Activated CD8-positive, alpha-beta T cell treated with anti-CD3 and anti-CD28 coated beads for 36 hours (primary cell): ENCODE measurements at places on chromosomes 3 and 15. TPM values are rescaled to one million over a fixed set of nuclear protein-coding genes. Genes with fewer than 3 reads are reported as not detected.
A peak's percentile ranks its signal among the peaks of the same experiment; 100 is the strongest.

The ITGB5 gene
- 0.41 TPM for total RNA-seq

- H3K27me3 ChIP-seq, result no peaks in the 10 kb centered on the region
- peaks cover 32% of the 10 kb centered on the region for H3K4me1 ChIP-seq
- peak overlapping the region; percentile 99 for H3K27ac ChIP-seq
- DNase-seq, result peak; percentile 59
- peaks cover 11% of the 10 kb centered on the region for H3K36me3 ChIP-seq
Measured at GRCh38 chr3:101725194-101725889, 928 bp downstream of the CEP97 start.

DNA sequence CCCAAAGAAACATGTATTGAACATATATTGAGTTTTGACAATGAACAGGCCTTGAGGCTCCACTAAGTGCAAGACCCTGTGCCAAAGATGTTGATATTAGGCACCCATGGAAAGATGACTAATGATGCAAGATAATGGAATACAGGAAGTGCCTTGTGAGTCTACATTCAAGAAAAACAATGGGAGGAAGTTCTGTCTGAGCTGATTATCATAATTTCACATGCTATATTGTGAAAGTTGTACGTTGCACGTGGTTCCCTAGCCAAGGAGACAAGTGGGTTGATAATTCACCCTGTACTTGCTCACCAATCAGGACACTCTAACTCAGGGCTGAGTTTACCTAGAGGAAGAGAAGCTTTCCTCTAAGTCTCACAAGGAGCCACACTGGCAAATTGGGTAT, 186.9 kb upstream of the STAC start:
- DNase-seq, result no peak
- no peaks in the 10 kb centered on the region for H3K36me3 ChIP-seq
- H3K4me1 ChIP-seq, result no peaks in the 10 kb centered on the region
- no peak overlapping the region for H3K27ac ChIP-seq
- peaks cover 5% of the 10 kb centered on the region for H3K27me3 ChIP-seq

GRCh38 chr3:30112902-30113484, 493.4 kb upstream of the TGFBR2 start:
- no peak overlapping the region for H3K4me3 ChIP-seq
- H3K27ac ChIP-seq, result no peak overlapping the region
- peaks cover 3% of the 10 kb centered on the region for H3K4me1 ChIP-seq

DNA sequence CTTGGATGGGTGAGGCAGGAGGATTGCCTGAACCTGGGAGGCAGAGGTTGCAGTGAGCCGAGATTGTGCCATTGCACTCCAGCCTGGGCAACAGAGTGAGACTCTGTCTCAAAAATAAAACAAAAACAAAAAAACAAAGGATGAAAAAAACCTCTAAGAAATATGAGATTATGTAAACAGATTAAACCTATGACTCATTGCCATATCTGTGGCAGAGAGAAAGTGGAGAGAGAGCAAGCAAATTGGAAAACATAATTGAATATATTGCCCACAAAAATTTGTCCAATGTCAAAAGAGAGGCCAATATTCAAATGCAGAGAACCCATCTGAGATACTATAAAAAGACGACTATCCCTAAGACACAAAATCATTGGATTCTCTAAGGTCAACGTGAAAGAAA, 1106.0 kb downstream of the OTOL1 start:
- H3K36me3 ChIP-seq, result no peaks in the 10 kb centered on the region
- H3K4me1 ChIP-seq, result no peaks in the 10 kb centered on the region
- no peaks in the 10 kb centered on the region for H3K27me3 ChIP-seq
- H3K27ac ChIP-seq, result no peak overlapping the region
- no peak for DNase-seq
- no peak overlapping the region for H3K4me3 ChIP-seq

- no peak overlapping the region for H3K4me3 ChIP-seq
- H3K27me3 ChIP-seq, result peaks cover 9% of the 10 kb centered on the region
- H3K36me3 ChIP-seq, result peaks cover 1% of the 10 kb centered on the region
- no peak overlapping the region for H3K27ac ChIP-seq
- DNase-seq, result no peak
- H3K4me1 ChIP-seq, result no peaks in the 10 kb centered on the region
Measured at GRCh38 chr3:127325629-127325961, 37.7 kb upstream of the PRR20G start.

GRCh38 chr15:94535298-94536048, 304.1 kb downstream of the MCTP2 start:
- H3K27ac ChIP-seq, result no peak overlapping the region
- DNase-seq, result no peak
- no peaks in the 10 kb centered on the region for H3K4me1 ChIP-seq

- H3K27me3 ChIP-seq, result peaks cover 25% of the 10 kb centered on the region
- peaks cover 18% of the 10 kb centered on the region for H3K4me1 ChIP-seq
- no peaks in the 10 kb centered on the region for H3K36me3 ChIP-seq
Measured at GRCh38 chr3:27712136-27713077, 9.7 kb downstream of the EOMES start.
